ENCODE measurements at places on chromosomes 3 and 15.
A peak's percentile ranks its signal among the peaks of the same experiment; 100 is the strongest.

GRCh38 chr3:150789451-150789850 lies 26.5 kb upstream of the SIAH2 start:
- DNase-seq = no peak

GRCh38 chr3:183161552-183162336 lies 790 bp downstream of the LAMP3 start:
- no peak for DNase-seq

DNA sequence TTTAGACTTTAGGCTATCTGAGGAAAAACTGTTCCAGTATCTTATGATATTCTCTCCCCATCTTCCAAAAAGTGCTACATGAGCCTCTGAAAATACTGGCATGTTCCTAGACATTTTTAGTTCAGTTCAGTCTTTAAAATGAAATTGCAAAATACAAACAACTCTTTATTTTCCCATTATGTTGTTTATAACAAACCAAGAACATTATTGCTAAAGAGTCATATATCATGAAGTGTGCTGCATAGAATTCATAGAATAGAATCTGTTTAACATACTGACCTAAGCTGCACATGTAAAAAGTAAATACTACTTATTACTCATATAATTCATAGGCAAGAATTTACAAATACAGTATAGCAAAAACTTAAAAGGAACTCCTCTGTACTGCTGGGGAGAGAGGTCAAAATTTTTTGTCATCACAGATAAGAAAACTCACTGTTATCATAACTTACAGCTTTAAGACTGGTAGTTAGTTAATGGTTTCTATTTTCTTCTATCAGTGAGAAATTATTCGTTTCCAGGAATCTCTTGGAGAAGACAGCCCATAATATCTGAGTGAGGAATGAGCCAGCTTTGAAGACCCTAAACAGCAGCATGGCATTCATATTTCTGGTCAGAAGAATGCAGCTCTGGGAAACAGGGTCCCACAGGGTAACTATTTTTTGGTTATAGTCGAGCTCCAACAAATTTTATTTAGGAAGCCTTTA lies 32.2 kb downstream of the FILIP1L start:
- DNase-seq = no peak

DNA sequence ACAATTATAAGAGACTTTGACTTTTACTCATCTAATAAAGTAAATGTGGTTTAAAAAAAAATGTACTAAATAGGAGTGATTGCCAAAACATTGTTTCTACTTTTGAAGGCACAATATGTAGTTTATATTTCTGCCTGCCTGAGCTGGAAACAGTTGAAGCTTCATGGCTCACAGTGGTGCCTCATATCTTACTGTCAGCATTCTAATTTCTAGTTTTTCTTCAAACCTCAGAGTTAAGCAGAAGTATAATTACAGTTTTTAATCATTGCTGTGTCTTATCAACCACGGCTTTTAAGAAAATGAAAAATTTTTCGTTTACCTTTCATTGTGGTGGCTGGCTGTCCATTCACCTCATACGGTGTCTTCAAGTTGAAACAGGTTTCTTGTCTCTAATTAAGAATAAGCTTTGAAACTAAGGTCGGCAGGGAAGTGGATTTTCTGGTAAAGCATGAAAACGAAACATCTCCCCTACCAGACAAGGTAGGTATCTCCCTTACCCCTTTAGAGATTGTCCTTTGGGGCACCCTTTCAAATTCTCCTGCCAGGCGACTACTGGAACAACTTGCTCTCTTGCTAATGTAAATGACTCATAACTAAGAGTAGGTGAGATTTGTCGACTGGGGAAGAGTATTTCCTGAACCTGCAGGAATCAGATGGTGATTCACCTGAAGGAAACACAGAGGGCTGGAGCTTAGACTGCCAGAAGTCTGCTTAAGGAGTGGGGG lies at the start of gene GPR87:
TSS of gene GPR87 (minus strand) at position 554 of the 725 bp plus-strand sequence. CDS start 16,720 bp downstream, outside the sequence.
- no peak for DNase-seq

DNA sequence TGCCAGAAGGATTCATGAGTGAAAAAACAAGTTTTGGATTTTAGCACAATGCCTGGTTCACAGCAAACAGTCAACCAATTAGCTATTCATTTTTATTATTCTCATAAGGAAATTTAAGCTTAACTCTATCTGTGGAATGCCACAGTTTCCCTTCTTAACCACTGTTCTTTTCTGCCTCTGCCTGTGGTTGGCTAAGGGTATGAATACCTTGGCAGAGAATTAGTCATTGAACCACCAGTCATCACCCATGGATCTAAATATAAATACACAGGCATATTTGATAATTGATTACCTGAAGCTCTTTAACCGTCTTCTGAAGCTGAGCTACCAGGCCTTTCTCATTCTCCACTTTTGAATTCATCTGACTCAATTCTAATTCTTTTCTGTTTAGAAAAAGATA lies 79.9 kb downstream of the MYH15 start:
- DNase-seq = no peak

DNA sequence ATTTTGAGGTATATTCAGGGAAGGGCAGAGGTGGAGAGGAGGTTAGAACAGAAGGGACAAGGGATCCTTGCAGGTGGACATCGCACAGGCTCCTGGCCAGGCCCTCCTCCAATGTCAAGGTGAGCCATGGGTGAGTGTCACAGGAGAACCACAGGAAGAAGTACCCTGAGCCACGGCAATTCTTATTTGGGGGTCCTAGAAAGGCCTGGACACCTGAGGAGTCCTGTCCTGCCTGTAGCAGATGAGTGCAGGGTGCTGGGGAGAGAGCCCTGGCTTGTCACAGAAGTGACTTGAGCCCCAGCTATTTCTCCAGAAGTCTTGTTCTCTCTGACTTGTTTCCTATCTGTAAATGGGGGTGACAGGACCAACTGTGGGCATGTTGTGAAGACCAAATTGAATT lies 4.3 kb downstream of the SLC6A20 start:
- no peak for DNase-seq

- DNase-seq = no peak
Observed at GRCh38 chr15:39969002-39969394, 35.1 kb downstream of the EIF2AK4 start.

DNA sequence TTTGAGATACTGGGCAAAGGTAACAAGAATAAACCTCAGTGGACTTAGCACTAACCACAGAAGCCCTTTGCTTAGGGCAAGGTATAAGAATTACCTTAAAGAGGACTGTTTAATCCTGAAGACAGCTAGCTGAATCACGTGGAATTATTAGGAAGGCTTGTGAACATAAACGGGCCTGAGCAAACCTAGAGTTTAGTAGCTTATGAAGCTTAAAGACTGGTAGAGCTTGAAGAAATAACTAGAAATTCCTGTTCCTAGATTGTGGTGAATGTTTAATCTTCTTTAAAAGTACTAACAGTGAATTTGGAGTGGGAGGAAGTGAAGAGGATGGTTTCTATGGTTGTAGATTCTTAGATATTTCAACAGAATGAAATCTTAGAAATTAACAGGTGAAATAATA lies 428.9 kb upstream of the THRB start:
- no peak for DNase-seq

GRCh38 chr3:62570888-62571287 lies 197.5 kb upstream of the FEZF2 start:
- no peak for DNase-seq

- DNase-seq = peak; percentile 43
Observed at GRCh38 chr15:52021128-52021671, 2.2 kb downstream of the MAPK6 start.

DNA sequence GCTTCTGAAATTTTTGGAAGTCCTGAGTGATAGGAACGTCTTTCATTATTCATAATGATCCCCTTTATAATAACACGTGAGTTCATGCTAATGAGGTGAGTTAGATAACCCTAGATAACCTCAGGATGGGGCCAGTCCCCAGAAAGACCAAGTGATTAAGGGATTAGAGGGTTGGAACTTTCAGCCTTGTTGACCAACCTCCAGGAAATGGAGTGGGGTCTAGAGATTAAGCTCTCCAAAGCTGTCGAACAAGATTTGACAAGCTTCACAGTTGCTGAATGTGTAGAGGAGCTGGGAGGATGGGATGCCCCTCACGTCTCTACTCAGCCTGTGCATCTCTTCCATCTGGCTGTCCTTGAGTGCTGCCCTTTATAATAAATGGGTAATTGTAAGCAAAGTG lies 107.1 kb downstream of the ZMAT3 start:
- DNase-seq = no peak

DNA sequence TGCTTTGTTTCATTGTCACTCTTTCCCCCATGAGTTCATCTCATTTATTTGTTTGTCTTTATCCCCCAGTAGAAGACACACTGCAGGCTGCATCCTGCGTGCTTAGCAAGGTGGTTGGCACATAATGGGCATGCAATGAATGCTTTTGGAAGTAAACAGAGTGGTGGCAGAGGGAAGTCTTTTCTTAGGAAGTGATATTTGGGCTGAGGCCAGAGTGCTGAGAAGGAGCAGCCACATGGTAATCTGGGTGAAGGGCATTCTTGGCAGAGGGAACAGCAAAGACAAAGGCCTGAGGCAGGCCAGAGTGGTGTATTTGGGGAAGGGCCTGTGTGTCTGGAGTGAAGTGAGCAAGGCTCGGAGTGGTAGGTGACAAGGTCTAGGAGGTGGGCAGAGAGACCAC lies 17.7 kb upstream of the ADAMTS7 start:
- no peak for DNase-seq

DNA sequence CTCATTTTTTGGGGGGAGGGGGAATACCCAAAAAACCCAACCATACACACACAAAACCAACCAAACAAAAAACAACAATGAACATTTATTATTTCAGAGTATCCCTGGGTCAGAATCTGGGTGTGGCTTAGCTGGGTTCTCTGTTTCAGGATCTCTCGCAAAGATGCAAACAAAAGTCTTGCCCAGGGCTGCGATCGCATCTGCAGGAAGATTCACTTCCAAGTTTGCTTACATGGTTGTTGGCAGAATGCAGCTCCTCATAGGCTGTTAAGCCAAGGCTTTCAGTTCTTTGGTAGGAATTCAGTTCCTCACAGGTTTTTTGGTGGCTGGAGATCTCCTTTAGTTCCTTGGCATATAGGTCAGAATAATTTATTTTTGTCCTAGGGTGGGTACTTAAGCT lies 13.7 kb upstream of the ARIH1 start:
- no peak for DNase-seq

GRCh38 chr3:62712746-62713145 lies 162.5 kb downstream of the CADPS start:
- no peak for DNase-seq

- DNase-seq = no peak
Observed at GRCh38 chr3:39295184-39295775, 15.4 kb upstream of the CX3CR1 start.

GRCh38 chr3:62229908-62230307 lies 143.4 kb downstream of the FEZF2 start:
- no peak for DNase-seq

DNA sequence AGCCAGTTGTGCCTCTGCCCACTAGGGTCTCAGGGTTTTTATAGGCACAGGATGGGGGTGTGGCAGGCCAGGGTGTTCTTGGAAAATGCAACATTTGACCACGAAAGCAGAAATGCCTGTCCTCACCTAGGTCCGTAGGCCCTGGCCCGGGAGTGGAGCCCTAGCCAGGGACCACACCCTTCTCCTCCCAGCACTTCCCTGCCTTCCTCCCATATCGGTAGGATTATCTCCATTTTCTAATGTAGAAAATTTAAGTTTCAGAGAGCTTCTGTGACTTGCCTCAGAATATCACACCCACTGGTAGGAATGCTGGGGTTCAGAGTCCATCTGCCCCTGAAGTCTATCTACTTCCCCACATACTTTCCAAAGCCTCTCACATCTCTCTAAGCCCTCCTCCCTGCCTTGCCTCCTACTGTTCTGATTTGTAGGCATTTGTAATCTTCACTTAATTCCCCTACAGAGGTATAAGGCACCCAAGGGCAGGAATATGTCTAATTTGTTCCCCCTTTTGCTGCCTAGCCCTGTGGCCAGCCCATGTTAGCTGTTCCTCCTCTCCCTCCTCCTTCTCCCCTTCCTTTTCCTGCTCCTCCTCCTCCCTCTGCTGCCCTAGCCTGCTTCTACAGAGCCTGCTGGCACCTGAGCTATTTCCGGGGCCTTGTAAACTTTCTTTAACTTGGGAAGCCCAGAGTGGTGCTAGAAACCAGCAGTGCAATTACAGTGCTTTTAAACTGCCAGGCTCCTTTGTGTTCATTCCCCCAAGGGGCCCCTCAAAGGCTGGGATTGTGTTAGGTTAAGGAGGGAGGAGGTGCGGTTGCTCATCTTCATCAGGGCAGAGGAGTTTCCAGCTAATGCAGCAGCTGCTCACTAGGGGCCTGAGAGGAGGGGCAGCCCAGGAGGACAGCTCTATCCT lies 71.1 kb downstream of the MRPL46 start:
- no peak for DNase-seq

DNA sequence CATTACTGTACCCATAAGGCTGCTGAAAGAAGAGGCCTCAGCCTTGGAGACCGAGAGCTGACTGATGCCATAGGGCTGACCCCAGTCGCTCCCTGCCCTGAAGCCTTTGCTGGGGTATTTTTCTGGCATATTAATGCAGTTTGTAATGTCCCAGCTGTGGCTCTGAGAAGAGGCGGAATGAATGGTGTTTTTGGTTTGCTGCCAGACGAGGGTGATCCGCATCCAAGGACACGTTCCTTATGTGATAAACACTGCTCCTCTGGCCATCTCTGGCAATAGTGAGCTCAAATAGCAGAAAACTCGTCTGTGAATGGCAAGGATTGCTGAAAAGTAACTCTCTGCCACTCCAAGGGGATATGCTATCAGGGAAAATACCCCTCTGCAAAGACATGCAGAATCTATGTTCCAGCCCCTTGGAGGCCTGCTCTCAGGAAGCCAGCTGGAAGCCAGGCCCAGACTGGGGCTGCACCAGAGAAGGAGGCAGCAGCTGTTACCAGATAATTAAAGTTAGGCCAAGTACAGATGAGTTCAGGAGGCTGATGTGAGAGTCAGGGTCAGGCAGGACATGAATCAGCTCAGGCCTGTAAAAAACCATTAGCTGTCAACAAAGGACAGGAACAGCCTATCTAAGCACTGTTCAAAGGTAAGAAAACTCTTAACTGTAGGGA lies 28.9 kb upstream of the KLHL6 start:
- DNase-seq = peak; percentile 57

DNA sequence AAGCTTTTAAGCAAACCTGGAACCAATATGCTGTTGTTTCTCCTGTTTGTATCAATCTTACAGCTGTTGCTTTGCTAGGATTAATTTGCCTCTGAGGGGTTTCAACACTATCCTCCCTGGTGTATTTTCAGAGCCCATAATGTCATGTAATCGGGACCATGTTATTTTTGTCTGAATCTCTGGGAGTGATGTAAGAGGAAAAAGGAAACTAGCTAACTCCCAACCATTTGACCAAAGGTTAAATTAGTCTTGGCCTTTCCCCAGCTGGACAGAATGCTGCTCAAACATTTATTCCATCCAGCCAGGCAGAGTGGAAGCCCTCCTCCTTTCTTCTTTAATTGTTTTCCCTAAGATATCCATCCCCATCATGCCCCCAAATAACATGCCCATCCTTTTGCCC lies 142.2 kb downstream of the ALDH1A2 start:
- DNase-seq = no peak
